ENCODE measurements at places on chromosomes 3 and 15.

- DNase-seq: no peak
These were observed 17.5 kb upstream of the RAD18 start for GRCh38 chr3:8980756-8981257.

- no peak for DNase-seq
These were observed 5.7 kb downstream of the NTRK3 start for GRCh38 chr15:88250826-88251225.

DNA sequence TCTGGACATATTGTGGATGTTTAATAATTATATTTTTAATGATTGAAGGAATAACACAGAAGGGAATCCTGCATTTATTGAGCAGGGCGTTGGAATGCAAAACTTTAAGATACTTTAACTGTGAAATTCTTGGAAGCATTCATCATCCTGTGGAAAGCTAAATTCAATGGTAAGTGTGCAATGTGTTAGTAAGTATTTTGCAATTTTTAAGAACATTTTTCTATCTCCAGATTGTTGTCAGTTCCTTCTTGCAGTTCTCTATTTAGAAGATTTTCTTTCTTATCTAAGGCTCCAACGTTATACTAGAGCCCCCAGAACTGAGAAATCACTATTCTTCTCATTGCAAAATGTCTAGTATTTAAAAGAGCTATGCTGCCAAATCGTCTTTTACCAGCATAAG is 132.2 kb upstream of the TSC22D2 start:
- no peak for DNase-seq

- no peak for DNase-seq
These were observed 182.5 kb downstream of the FMN1 start for GRCh38 chr15:33011976-33012375.

DNA sequence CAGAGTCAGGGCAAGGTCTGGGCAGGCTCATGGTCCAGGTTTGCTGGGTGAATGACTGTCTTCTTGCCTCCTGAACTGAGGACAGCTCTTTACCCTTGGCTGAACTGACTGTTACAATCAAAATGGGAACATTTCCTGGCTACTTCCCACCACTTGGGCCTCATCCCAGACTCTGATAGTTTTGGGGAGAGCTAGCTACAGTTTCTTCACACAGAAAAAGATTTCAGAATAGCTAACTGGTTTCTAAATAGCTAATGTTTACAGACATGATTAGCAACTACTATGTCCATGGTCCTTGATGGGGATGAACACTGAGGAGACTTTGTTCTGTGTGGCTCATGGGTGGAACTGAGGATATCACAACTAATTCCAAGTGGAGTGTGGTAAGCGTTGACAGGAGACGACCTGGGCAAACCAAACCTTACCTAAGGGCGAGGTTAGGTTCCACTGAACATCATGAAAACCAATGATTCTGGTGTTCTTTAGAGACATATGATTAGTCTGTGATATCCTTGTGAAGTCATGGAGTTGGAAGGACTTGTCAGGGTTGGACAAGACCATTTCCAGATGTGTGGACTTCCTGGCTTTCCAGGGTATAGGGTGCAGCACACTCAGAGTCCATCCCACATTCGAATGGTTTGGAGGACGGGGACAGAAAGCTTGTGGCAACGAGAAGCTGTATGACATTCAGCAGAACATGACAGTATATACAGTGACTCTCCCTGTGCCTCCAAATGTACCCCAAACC is 7.3 kb downstream of the ALPK3 start:
- no peak for DNase-seq

DNA sequence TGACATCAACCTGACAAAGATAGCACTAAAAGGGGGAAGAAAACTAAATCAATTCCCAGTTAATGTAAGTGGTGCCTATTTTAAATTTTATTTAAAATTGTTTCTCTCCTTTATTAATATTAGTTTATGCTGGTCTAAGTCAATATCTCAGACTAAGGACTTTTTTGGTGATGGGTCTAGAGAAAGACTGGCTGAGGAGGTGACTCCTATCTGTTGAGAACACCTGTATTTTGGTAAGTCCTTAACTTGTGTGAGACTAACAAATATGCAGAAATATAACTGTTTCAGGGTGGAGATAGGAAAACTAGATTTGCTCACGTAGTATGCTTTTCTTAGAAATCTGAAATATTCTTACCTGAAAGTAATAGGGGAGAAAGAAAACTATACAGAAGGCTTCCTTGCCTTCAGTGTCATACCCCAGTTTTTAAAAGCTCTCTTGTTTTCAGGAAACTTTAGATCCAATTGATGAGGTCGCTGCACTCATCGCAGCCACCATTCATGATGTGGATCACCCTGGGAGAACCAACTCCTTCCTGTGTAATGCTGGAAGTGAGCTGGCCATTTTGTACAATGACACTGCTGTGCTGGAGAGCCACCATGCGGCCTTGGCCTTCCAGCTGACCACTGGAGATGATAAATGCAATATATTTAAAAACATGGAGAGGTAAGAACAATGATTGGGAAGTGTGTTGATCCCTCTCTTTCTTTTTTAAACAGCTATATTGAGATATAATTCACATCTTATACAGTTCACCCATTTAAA is 138.9 kb downstream of the PDE8A start:
- DNase-seq: no peak

All from HFFc6 (cell line).